ENCODE measurements at places on chromosomes 13 and 19.

- no peak for DNase-seq
Observed at GRCh38 chr13:90654970-90655369, 692.5 kb upstream of the MIR17HG start.

GRCh38 chr19:290372-291005 lies 714 bp downstream of the PLPP2 start:
- no peak for DNase-seq

DNA sequence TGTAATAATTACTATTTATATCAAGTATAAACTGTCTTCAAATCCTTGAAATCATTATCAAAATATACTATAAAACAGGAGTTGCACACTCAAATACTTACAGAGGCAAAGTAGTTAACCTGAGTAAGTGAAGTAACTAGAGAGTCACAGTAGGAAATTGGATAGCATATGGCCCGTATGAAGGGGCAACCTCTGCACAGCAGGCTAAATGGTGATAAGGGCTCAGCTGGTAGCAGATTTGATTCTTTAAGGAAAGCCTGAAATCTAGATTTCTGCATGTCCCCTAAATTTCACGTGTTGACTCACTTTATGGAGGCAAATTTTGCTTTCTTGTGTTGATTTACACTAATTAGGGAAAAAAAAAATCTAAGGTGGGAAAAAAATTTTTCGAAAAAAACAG lies 46.4 kb downstream of the STOML3 start:
- DNase-seq: no peak

DNA sequence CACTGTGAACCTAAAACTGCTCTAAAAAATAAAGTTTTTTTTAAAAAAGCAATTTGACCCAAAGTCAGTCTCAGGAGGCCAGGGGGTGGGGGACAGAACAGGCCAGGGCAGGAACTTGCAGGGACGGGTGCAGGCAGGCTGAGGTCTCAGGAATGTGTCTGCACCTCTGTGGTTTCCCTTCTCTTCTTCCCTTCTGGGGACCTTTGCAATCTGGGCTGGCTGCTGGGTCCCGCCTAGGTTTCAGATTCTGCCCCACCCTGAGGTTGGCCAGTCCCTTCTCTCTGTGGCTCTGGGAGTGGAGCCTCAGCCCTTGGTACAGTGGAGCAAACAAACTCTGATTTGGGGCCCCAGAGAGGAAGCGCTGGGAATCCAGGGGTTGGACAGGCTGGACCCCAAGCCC lies 5.3 kb upstream of the F2RL3 start:
- DNase-seq: no peak

- DNase-seq: no peak
Observed at GRCh38 chr13:97648171-97648880, 214.4 kb downstream of the RAP2A start.

DNA sequence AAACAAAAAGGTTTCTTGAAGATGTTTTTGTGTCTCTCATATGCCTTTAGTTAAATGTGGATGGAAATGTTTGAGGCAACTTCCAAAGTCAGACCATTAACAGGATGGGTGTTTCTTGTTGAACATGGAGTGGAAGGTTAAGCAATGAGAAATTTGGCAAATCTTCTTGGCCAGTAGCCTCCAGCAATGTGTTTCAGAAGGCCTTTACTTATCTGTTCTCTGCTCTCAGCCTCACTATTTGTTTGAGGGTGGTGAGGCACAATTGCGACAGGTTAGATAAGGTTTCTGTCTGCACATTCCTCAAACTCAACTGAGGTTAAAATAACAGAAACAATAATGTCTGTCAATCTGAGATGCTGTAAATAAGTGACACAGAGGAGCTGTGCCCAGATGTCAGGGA lies 1019.0 kb downstream of the DIAPH3 start:
- no peak for DNase-seq

- DNase-seq: no peak
Observed at GRCh38 chr13:46698910-46699460, 98.0 kb downstream of the ESD start.

- DNase-seq: no peak
Observed at GRCh38 chr13:113117911-113118260, 4.7 kb upstream of the F10 start.

DNA sequence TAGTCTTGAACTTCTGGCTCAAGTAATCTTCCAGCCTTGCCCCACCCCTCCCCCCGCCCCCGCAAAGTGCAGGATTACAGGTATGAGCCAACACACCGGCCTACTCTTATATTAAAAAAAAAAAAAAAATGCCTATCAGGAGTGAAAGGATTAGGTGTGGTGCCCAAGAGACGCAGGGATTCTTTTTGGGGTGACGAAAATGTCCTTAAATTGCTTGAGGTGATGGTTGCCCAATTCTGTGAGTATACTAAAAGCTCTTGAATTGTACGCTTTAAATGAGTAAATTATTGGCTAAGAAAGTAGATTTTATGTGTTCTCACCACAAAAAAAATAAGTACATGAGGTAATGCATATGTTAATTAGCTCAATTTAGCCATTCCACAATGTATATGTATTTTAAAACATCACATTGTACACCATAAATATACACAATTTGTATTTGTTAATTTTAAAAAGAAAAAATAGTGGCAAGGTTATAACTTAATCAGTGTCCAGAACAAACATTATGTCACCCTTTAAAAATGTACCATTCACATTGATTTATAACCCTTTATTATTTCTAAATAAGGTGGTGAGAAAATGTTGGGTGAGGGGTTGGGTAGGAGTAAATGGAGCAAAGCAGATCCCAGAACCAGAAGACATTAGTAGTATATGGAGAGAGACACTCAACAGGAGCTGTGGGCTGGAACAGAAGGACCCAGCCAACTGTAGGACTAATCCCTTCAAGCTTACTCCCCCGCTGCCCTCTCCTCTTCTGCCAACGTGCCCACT lies 3.9 kb downstream of the IGSF23 start:
- DNase-seq: no peak

DNA sequence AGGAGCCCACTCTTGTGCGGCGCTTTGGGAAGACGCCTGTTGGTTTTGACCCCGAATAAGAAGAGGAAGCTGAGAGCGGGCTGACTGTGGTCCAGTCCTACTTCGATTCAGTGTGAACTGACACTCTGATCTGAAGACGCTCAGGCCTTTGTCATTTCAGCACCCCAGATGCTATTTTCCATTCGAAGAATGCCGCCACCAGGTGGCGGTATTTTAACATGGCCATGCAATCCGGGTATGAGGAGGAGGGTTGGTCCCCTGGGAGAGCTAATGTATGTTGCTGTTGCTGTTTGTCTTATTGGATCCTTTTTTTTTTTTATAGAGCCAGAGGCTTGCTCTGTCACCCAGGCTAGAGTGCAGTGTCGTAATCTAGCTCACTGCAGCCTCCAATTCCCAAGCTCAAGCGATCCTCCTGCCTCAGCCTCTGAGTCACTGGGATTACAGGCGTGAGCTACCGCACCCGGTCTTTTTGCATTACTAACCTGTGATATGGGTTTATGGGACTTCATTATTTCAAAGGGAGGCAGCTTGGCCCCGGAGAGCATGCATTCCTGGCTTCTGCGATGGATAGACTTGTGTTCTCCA lies 803 bp upstream of the TIMM44 start:
- peak; percentile 85 for DNase-seq

DNA sequence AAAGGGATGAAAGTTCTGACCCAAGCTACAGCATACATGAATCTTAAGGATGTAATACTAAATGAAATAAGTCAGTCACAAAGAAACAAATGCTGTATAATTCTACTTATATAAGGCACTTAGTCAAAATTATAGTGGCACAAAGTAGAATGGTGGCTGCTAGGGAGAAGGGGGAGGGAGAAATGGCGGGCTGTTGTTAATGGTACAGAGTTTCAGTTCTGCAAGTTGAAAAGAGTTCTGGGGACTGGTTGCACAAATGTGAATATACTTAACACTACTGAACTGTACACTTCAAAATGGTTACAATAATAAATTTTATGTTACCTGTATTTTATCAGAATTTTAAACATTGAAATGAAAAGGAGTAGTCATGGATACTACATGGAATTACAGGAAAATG lies 48.9 kb upstream of the CLDN10 start:
- no peak for DNase-seq

- DNase-seq: no peak
Observed at GRCh38 chr19:52992109-52993004, 21.4 kb upstream of the ERVV-1 start.

GRCh38 chr13:46866150-46866549 lies 30.7 kb downstream of the HTR2A start:
- DNase-seq: peak; percentile 26

DNA sequence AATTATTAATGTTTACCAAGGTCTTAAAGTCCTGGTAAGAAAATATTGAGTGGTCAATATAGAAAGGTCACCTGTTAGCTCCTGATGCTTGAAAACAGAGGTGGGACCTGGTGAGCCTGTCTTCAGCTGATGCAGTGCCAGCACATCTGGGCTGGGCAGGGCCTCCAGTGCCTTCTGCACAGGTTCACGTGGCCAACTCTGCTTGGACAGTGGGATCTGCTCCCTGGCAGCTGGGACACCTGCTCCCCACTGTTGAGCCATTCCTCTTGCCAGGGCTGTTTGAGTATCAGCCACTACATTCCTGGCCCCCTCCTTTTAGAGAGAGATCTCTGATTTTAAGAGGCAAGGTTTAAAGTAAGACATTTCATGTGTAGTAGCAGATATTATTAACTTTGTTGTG lies 135.0 kb downstream of the TM9SF2 start:
- DNase-seq: no peak

DNA sequence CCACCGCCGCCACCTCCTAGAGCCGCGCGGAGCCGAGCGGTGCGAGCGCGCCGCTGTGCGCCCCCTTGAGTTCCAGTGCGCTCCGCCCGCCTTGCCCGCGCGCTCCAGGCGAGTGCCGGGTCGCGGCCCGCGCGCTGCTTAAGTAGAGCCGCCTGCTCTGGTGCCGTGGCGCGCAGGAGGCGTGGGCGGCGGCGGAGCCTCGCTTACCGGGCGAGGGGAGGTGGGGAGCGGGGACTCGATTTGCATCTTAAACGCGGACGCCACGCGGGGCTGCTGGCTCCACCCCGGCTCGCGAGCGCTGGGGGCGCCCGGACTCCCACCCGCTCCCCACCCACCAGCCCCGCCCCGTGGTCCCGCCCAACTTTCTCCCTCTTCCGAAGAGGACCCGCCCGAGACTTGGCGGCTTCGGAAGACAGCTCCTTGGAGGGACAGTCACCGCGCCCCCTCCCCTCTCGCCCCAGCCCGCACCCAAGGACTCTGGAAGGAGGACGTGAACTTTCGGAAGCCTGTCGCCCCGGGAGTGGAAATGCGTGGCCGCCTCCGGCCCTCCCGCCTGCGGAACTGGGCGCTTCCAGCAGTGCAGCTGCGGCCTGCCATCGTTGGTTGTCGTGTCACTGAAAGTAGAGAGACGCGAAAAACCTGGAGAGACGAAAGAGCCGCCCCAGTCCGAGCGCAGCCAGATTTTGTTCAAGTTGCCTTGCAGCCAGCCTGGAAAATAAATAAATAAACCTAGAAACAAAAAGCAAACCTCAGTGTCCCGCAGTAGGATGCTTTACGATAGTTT lies at the start of gene KCTD12:
Gene KCTD12, minus strand, starts transcription at position 114 of the 784 bp plus-strand sequence. CDS start 257 bp downstream, outside the sequence.
- DNase-seq: peak; percentile 47
